T-helper 17 cell (primary cell): ENCODE measurements at places on chromosomes 13 and 19.

GRCh38 chr19:40524655-40525054 is 52.0 kb upstream of the SHKBP1 start:
- no peak for DNase-seq

- DNase-seq, result no peak
Measured at GRCh38 chr13:91725646-91726045, 327.2 kb downstream of the GPC5 start.

GRCh38 chr19:43367822-43368221 is 14.3 kb downstream of the CD177 start:
- no peak for DNase-seq

DNA sequence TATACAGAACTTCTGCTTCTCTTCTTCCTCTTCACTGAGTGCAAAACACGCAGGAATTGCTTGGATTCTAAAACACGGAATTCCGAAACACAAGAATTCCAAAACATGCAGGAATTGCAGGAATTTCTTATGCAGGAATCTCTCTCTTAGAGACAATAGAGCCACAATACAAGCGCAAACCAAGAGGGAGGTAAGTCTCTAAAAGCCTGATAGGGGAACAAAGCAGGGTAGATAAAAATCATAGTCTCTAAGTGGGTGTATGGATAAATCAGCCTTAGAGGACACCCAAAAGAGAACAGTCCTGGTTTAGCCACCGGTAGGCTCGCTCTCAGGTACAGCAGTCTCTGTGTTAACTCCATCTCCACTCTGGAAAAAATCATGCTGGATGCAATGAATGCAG is 112.9 kb downstream of the LHFPL6 start:
- no peak for DNase-seq

DNA sequence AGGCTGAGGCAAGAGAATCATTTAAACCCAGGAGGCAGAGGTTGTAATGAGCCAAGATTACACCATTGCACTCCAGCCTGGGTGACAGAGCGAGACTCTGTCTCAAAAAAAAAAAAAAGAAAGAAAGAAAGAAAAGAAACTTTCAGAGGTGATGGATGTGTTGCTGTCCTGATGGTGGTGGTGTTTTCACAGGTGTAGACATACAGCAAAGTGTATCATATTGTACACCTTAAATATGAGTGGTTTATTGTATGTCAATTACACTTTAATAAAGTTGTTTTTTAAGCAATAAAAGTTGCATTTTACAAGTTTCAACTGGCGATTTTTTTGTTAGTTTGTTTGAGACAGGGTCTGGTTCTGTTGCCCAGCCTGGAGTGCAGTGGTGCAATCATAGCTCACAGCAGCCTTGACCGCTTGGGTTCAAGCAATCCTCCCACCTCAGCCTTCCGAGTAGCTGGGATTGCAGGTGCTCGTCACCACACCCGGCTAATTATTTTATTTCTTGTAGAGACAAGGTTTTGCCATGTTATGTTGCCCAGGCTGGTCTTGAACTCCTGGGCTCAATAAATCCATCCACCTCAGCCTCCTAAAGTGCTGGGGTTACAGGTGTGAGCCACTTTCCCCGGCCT is 13.5 kb upstream of the INSR start:
- no peak for DNase-seq

DNA sequence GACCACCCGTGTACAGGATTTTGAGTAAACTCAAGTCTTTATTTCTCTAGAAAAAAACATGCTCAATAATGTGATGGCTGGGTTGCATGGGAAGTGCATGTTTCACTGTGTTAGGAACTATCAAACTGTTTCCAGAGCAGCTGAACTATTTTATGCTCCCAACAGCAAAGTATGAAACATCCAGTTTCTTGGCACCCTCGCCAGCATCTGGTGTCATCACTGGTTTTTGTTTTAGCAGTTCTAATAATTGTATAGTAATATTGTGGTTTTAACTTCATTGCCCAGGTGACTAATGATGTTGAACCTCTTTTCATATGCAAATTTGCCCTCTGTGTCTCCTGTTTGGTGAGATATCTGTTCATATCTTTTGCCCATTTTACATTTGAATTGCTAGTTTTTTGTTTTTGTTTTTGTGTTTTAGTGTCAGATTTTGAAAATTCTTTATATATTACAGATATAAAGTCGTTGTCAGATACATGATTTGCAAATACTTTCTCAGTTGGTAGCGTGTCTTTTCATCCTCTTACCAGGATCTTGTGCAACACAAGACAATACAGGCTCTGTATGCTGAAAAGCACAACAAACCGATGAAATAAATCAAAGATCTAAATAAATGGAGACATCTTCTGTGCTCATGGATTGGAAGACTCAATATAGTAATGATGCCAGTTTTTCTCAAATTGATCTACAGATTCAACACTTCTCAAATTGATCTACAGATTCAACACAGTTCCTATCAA is 87.8 kb downstream of the IPO5 start:
- DNase-seq, result no peak

- no peak for DNase-seq
Measured at GRCh38 chr13:78137404-78138142, 218.9 kb upstream of the EDNRB start.

DNA sequence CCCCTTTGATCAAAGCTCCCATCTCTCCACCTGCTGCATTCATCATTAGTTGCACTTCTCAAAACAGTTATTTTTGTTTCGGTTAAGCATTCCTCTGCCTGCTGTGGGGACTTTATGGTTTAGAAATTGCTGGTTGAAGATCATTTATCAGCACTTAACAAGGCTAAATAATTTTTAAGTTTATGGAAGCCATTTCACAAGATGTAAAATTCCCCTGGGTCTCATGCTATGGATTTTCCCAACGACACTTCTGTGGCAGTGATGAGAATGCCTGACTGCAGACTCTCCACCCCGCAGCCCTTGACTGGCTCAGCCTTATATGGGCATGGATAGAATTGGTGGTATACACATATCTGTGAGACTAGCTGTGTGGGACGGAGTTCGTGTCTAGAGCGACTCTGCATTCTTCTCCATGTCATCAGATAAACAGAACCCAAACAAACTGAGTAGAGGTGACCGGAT is 52.8 kb downstream of the COL4A2 start:
- DNase-seq, result no peak

GRCh38 chr13:111970494-111971141 is 96.3 kb upstream of the SOX1 start:
- no peak for DNase-seq

DNA sequence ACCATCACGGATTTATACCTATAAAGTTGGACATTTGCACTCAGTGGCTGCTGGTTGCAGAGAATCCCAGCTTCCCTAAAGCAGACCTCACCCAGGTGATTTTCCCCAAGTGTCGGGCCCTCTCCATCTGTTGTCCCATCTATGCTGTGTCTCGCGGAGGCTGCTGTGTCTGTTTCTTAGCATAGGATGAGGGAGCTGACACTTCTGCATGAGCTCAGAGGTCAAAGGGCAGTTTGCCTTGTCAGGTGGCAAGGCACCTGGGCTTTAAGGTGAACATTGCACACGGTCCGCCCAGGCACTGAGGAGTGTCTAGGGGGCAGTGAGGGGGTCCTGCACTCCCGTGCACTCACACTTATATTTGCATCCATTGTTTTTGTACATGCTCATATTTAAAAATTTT is 151.6 kb downstream of the ZIC5 start:
- DNase-seq, result no peak

DNA sequence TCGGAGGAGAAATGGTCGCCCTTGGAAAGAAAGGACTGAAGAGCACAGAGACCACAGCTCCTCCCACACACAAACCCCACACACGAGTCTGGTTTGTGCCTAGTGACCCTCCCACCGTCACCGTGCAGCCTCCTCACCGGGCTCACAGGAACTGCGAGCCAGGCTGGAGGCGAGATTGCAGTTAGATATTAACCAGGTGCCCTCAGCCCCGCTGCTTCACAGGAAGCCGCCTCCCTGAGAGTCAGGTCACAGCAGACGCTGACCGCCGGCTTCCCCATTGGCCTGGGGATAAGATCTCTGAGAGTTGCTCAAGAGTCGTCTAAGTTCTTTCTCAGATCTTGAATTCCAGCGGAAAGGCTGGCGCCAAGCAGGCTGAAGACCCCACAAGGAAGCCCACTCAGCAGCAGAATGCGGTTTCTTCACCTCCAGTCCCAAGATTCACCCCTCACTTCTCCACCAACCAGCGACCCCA is 870 bp downstream of the ZNF44 start:
- peak; percentile 28 for DNase-seq

DNA sequence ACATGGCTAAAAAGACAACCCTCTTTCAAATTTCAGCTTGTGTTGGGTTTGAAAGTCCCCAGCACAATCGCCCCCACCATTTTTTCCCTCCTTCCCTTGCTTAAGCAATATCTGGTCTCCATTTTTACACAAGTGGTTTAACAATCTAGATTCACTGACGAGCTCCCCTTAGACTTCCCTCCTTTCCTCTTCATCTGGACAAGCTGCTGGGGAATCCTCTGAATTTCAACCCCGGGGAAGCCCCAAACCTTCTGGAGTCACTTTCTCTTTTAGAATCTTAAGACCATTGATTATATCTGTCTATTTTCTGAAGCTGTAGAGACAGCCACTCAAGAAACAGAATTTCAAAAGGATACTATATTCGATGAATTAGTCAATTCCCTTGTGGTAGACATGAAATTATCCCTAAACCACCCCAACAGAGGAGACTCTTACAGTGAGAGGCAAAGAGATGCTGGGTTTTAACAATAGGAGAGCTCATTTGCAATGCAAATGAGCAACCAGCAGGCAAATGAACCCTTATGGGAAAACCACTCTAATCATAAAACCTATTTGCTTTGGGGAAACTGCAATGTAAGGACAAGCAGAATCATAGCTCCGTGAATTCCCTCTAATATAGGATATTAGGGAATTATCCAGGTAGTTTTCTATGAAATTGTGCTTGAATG is 78.9 kb downstream of the TEX26 start:
- no peak for DNase-seq

- DNase-seq, result no peak
Measured at GRCh38 chr13:98333486-98333885, 156.4 kb upstream of the RNF113B start.

DNA sequence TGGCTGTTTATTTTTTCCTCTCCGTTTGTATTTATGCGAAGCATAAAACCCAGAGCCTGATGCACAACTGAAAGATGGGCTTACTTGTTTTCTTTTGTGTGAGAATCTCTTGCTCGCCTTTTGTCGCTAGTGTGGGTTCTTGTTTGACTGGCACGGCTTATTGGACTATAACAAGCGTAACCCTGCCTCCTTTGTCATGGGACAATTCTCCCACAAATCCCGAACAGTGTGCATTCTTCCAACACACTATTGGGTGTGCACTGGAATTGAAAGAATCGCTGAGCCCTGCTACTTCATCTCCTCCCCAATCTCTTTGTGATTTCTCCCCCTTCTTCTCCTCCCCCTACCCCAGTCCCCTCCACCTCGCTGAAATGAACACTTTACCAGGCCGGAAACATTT is 110.8 kb downstream of the ZIC5 start:
- no peak for DNase-seq

GRCh38 chr13:97139691-97140090 is 82.4 kb upstream of the MBNL2 start:
- no peak for DNase-seq
